ENCODE measurements at places on chromosomes 12 and 14.

DNA sequence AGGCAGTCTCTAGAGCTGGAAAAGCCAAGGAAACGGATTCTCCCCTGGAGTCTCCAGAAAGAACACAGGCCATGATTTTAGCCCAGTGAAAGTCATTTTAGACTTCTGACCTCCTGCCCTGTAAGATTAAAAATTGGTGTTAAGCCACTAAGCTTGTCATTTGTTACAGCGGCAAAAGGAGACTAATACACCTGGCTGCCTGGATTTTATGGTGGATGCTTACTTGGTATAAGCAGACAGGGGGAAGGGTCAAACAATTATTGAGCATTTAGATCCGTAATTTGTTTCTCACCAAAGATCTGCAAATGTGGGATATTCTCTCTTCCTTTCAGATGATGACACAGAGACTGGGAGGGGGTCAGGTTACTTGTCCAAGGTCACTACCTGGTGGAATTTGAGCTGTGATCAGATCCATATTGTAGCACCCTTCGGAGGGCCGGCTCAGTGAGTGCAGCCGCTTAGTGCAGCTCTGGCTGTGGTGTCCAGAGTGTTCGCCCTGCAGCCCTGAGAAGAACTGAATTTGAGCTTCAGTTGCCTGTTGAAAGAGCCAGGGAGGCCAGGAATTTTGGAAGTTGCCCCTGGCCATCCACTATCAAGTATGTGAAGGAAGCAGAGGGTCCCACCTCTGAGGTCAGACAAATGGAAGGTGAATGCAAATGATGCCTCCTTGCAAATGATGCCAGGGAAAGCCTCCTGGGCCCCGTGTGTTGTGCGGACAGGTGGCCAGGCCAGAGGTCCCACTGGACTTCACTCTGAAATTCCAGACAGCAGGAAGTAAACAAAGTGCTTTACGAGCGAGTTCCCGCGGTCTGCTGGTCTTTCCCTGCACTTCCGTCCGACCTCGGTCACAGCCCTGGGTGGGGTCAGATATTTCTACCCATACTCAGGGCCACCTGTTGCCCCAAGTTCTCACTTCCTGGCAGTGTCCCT, 15.1 kb downstream of the GLRX5 start:
- DNase-seq, result no peak

DNA sequence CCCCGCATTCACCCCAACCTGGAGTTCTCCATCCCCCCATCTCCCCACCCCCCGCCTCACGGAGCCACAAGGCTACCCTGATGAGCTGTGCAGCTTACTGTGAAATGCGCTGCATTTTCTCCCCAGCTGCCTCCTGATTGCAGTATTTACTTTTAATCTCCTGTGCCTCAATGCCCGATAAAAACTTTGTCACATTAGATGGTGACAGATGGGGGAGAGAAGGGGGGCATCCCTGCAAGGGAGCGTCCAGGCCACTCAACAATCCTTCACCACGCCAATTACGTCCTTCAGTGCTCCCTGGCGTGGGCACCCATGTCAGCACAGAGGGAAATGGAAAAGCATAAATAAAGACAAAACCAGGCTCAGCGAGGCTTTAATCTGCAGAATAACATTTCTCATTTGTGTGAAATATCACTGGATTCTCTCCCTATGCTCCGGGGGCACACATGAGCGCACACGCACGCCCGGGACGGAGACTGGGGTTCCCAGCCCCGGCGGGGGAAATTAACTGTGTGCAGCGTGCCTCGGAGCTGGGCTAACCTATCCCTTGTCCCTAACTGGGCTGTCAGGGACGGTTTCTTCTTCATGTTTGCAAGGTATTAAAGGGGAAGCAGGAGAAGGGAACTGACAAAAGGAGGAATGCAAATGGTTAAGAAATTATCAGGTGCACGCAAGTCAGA, 186.7 kb upstream of the VASH1 start:
- no peak for DNase-seq

DNA sequence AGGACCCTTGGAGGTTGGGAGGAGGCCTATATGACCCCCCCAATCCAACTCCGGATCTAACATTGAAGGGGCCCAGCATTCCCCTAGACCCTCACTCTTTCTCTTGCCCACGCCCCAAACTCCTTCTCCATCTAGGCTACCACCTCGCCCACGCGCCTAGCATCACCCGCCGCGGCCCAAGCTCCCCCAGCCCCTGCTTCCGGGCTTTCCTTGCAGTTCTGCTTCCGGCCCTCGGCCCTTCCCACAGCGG, 445 bp downstream of the CERS5 start:
- DNase-seq, result peak; percentile 37

- DNase-seq, result no peak
Measured at GRCh38 chr14:21264025-21264801, 5.0 kb downstream of the HNRNPC start.

GRCh38 chr14:79287976-79288375, 923.3 kb downstream of the DIO2 start:
- no peak for DNase-seq

DNA sequence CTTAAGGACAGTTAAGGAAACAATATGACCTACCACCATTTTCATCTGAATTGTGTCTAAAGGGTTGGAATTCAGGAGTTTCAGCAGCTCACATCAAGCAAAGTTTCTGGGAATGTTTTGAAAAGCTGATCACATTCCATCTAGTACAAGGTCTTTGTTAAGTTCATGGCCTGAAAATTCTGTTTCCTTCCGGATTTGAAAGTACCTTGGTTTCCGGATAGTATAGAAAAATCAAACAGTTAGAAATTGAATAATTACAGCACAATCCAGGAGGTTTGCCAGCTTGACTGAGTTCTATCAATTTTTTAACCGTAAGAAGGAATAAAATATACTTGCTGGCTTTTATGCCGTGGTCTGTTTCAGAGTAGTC, 136.5 kb downstream of the HMGA2 start:
- DNase-seq, result no peak

DNA sequence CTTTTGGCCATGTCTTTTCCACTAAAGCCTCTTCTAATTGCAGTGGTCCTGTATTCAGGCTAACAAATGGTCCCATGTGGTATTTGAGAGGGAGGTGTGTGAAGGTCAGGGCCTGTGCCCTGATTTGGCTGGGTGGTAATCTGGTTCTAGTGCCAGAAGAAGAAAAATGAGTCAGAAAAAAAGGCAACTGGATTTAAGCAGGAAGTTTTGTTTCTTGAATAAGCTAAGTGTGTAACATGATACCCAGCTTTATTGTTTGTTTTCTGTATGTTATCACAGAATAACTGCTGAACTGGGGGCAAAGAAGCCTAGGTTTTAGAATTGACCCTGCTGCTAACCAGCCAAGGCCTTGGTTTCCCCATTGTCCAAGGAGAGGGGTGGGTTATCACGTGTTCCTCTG, 134.0 kb downstream of the ANO6 start:
- DNase-seq, result no peak

GRCh38 chr12:96223411-96224218, 29.4 kb downstream of the ELK3 start:
- no peak for DNase-seq

GRCh38 chr14:76643887-76644286, 117.4 kb upstream of the VASH1 start:
- no peak for DNase-seq

- no peak for DNase-seq
Measured at GRCh38 chr12:67704071-67704470, 55.5 kb downstream of the DYRK2 start.

- DNase-seq, result peak; percentile 43
Measured at GRCh38 chr12:53190108-53190729, 9.5 kb upstream of the CSAD start.

GRCh38 chr14:71012888-71013287, 105.6 kb downstream of the PCNX1 start:
- no peak for DNase-seq

GRCh38 chr12:70309348-70309747, 56.7 kb upstream of the KCNMB4 start:
- DNase-seq, result no peak

- DNase-seq, result no peak
Measured at GRCh38 chr14:36069535-36069900, 107.0 kb downstream of the PTCSC3 start.

- DNase-seq, result no peak
Measured at GRCh38 chr14:59281609-59282377, 93.3 kb downstream of the DAAM1 start.

- no peak for DNase-seq
Measured at GRCh38 chr14:45136399-45136798, 669 bp downstream of the FANCM start.

DNA sequence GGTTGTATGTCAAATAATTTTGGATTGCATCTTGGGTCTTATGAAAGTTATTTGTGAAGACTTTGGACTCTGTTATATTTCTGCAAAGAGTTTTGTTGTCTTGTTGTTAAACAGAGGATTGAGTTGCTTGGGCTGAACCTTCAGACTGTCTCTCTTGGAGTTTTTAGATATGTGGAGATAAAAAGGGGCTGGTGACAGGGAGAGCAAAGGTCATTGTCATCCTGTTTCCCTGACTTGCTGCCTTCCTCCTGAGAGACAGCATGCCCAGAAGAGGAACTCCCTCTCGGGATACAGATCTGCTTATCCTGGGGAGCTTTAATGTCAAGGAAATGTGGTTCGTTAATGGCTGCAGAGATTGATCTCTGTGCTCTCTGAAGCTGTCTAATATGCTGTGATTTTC, 47.6 kb upstream of the RFLNA start:
- no peak for DNase-seq

DNA sequence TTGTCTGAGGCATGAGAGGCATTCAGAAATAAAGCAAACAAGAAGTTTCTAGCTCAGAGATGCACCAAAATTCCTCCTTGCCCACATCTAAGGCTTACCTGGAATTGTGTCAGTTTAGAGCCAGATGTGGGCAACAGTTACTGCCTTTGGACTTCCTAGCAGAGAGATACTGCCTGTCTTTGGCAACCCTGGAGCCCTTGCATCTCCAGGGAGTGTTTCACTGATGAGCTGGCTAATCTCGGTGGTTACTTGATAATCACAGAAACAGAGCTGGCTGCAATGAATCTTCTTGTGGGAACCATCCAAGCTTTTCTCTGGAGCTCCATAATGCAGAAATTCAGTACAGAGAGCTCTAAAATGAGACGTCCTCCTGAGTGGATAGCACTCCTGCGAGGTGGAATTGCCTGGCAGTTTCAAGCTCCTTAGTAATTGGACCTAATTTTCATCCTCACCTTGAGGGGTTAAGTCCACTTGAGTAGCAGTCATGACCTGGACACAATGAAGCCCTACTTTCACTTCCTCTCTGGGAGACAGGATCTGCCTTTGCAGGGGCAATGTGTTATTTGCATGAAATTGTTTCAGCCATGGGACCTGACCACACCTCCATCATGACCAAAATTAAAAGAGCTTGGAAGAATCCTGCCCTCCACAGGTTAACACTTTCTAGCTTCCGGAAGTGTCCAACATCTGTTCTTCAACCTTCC, 108.8 kb upstream of the ARHGAP5 start:
- no peak for DNase-seq

- peak; percentile 56 for DNase-seq
Measured at GRCh38 chr12:93098077-93098476, 169.0 kb upstream of the EEA1 start.

DNA sequence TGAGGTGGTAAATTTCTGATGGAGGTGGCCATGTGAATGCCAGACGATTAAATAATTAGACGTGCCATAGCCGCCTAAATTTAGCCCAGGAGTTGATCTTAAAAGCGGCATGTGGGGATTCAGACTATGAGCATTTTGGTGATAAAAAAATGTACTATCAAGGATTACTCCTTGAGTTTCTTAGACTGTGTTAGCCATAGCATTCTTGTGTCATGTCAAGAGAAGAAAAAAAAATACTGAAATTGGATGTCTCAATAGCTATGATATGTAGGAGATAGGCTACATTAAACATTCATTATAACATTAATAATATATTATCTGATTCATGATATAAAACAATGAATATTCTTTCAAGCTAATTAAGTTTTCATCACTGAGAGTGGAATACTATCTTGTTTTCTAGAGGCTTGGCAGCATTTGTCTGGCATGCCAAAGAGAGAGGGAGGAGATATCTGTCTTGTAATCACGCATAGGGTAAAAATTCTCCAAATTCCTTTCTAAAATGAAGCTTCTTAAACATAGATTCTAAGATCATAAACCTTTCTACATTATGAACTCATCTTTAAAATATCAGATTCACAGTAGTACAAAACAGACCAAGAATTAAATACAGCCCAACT, 727.0 kb downstream of the C12orf50 start:
- no peak for DNase-seq

GRCh38 chr12:15227004-15227679, 5.9 kb upstream of the RERG start:
- no peak for DNase-seq

DNA sequence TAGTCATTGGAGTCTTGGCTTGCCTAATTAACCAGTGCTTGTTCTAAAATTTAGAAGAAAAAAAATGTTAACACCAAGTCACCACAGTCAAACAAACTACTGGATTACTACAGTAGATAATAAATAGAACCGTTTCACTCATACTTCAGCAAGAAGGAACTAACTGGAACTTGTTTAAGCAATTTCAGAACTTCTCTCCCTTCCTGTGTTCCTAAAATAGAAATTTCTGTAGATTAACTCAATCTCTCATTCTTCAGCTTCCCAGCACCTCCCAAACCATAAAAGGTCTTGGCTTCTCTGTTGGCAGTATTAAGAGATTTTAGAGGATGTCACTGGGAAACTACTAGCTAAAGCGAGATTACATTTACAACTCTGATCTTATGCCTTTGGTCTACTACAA, 18.6 kb downstream of the GNS start:
- DNase-seq, result no peak

- DNase-seq, result no peak
Measured at GRCh38 chr12:3944620-3945019, 71.4 kb upstream of the PARP11 start.

All from activated CD4-positive, alpha-beta T cell treated with anti-CD3 and anti-CD28 coated beads, Interleukin-2, amount 50 U/mL, for 4 hours (primary cell).